ENCODE measurements at places on chromosomes 7 and 10. TPM values are rescaled to one million over a fixed set of nuclear protein-coding genes. Genes with fewer than 3 reads are reported as not detected.

GATA3 gene
- total RNA-seq = 4.5 TPM

OR2A1 gene
- not detected for total RNA-seq

CCSER2 gene
- 8.5 TPM for total RNA-seq

DRGX gene
- 0.09 TPM for total RNA-seq

TMEM236 gene
- 0.07 TPM for total RNA-seq

EMX2 gene
- not detected for total RNA-seq

BAG3 gene
- 140 TPM for total RNA-seq

ATP6V1F gene
- 251 TPM for total RNA-seq

KCNIP2 gene
- 1.1 TPM for total RNA-seq

NDUFA5 gene
- total RNA-seq = 51.6 TPM

RADIL gene
- total RNA-seq = 2.8 TPM

EIF3A gene
- total RNA-seq = 134 TPM

COL1A2 gene
- total RNA-seq = 0.07 TPM

SLC26A3 gene
- not detected for total RNA-seq

C10orf53 gene
- not detected for total RNA-seq

GNGT1 gene
- total RNA-seq = not detected
